ENCODE measurements at places on chromosomes 1 and 21.

DNA sequence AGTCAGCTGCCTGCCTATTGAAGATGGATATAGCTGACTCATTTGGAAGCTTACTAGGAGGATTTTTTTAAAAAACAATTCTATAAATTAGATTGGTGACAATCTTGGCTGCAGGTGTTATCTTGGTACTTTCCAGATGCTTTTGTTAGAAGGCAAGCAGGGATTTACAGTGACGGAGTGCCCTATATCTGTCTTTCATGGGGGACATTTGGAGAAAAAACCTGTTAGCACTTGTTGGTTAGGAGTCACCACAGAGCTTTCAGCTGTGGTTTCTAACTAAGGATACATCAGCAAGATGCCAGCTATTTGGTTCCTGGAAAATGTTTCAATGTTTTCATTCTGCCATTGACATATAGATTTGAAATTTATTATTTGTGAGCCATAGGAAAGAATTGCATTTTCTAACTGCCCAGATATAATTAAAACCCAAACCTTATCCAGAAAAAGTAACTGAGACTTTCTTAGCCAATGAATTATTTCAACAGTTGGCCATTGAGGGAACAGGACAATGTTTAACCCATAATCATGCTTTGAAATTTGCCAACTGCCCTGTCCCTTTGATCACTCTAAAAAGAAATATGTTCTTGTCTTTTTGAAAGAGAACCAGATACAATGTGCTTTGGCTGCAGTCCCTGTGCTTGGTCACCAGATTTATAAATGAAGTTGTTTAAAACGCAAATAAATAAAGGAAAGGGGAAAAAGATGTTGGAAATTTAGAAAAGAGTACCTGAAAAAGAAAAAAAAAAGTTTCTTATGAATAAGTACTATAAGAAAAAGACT lies 761.0 kb upstream of the CXADR start:
- no peak for DNase-seq

DNA sequence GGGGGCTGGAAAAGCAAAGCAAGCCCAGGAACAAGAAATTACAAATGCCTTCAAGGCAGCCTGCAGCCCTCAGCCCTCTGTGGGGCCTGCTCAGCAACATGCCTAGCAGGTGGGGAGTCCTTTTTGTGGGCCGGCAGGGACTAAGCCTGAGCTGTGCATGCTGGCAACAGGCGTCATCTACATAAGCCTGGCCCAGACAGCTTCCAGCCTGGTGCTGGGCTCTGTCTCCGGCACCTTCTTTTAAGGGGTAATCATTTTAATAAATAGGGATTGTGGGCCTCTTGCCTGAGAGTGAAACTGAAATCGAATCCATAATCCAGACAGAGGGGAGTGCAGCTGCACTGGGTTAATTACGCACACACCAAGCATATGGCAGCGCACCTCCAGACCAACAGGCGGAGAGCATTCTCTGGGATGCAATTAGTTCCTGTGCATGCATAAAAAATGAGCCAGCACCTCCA lies 96.6 kb downstream of the DDX20 start:
- no peak for DNase-seq

GRCh38 chr1:16612332-16613172 lies 812 bp downstream of the NBPF1 start:
- DNase-seq, result peak; percentile 58

- DNase-seq, result no peak
Observed at GRCh38 chr1:185727726-185728125, 6.5 kb upstream of the HMCN1 start.

GRCh38 chr1:12591267-12591938 lies 26.6 kb downstream of the DHRS3 start:
- no peak for DNase-seq

DNA sequence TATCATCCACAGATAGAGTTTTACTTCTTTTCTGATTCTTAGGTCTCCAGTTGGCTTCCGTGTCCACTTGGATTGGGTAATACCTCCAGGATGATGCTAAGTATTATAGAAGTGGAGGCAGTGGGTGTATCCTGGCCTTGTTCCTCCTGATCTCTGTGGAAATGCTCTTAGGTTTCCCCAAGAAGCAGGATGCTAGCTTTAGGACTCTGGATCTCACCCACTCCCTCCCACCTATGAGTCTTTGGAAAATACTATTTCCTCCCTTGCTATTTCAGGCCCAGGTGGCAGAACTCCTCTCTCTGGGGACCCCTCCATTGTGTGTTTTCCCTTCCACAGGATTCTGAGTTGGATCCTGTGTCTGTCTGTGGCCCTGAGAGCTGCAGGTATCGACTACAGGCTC lies 86.7 kb downstream of the SIM2 start:
- no peak for DNase-seq

DNA sequence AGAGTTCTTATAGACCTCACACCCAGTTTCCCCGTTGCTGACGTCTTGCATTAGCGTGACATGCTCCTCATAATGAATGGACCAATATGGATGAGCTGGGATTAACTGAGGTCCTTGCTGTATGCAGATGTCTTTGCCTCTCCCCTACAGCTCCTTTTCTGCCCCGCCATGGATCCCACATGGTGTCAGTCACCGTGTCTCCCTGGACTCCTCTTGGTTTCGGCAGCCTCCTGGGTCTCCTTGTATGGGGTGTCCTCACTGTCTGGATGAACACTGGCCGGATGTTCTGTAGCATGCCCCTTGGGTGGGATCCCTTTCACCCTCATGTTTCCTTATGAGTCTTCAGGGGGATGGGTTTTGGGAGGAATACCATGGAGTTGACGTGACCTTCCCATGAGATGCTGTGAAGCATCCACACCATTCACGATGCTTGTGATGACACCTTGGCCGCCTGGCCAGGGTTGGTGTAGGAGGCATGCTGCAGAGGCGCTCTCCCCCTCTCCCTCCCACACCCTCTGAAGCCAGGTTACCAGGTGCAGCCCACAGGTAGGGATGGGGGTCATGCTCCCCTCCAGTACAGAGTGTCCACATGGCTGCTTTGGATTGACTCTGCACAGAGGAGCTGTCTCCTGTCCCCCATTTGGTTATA lies 4.4 kb downstream of the GJC2 start:
- DNase-seq, result no peak

- DNase-seq, result no peak
Observed at GRCh38 chr1:40690771-40691537, 550 bp upstream of the NFYC start.

DNA sequence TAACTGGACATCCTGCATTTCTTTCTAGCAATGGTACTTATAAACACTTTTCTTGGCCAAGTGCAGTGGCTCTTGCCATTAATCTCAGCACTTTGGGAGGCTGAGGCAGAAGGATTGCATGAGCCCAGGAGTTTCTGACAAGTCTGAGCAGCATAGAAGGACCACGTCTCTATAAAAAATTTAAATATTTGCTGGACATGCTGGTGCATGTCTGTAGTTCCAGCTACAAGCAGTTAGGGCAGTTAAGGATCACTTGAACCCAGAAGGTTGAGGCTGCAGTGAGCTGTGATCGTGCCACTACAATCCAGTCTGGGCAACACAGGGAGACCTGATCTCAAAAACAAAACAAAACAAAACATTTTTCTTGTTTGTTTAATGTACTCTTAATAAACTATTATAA lies 434.0 kb downstream of the PLA2G4A start:
- no peak for DNase-seq

- no peak for DNase-seq
Observed at GRCh38 chr1:84247425-84248220, 53.9 kb upstream of the SAMD13 start.

- DNase-seq, result no peak
Observed at GRCh38 chr1:22325531-22326371, 125.9 kb upstream of the ZBTB40 start.

GRCh38 chr1:99265124-99265523 lies 832 bp downstream of the PLPPR4 start:
- DNase-seq, result no peak

DNA sequence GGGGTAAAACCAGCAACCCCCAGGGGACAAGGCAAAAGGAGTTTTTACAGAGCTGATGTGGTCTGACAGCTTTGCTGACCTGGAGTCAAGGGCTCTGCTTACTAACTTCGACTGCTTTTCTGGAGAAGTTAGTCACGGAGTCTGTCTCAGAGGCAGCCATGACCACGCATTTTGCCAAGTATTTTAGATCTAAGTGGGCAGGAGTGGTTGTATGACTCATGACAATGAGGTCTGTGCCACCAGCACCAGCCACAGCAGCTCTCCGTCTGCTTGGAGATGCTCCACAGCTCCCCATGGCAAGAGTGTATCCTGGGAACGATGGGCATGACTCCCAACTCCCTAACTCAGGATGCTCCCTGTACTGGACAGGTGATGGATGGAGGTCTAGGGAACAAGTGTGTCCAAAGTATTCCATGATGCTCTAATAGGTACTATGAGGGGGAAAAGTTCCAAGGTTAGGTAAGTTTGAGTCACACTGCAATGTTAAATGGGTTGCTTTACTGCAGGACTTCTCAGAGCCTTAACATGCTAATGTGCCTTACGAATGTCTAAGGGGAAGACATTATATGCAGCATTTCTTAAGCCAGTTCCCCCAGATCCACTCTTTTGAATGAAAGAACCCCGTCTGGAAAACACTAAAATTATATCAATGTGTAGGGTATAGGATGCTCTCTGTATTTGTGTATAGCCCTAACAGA lies 359.0 kb downstream of the HHAT start:
- DNase-seq, result no peak

DNA sequence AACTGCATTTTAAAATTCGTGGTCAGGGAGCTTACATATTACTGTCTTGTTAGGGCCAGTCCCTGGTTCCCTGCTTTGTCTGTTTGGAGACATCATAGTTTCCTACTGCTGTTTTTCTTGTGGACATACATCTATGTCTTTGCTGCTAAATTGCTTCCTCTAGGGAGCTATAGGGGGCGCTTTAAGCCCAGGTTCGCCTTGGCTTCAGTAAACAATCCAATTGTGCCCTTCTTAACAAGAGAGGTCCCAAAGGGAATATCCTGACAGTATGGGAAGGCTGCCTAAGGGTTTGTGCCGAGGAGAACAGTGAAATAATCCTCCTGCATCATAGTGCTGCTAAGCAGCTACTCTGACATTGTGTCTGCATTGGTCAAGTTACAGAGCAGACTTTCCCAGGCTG lies 112.5 kb downstream of the USH2A start:
- DNase-seq, result no peak

DNA sequence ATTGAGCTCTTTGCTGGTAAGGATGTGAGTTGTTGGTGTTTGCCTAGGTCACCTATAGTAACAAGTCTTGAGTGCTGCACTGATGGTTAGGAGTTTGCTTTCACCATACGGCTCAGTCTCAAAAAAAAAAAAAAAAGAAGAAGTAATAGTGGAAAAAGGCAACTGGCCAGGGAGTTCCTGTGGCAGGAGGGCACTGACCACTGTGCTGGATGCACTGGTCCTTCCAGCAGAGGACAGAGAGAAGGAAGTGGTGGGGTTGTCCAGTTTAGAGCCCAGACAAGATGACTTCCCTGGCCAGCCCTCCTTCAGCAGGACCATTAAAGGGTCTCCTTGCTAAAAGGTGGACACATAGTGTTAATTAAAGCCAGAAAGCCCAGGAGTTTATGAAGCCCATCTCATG lies 11.9 kb upstream of the PTCH2 start:
- DNase-seq, result no peak

GRCh38 chr1:18951416-18951815 lies 5.1 kb downstream of the IFFO2 start:
- no peak for DNase-seq

- DNase-seq, result no peak
Observed at GRCh38 chr1:34113887-34114286, 51.1 kb downstream of the CSMD2 start.

DNA sequence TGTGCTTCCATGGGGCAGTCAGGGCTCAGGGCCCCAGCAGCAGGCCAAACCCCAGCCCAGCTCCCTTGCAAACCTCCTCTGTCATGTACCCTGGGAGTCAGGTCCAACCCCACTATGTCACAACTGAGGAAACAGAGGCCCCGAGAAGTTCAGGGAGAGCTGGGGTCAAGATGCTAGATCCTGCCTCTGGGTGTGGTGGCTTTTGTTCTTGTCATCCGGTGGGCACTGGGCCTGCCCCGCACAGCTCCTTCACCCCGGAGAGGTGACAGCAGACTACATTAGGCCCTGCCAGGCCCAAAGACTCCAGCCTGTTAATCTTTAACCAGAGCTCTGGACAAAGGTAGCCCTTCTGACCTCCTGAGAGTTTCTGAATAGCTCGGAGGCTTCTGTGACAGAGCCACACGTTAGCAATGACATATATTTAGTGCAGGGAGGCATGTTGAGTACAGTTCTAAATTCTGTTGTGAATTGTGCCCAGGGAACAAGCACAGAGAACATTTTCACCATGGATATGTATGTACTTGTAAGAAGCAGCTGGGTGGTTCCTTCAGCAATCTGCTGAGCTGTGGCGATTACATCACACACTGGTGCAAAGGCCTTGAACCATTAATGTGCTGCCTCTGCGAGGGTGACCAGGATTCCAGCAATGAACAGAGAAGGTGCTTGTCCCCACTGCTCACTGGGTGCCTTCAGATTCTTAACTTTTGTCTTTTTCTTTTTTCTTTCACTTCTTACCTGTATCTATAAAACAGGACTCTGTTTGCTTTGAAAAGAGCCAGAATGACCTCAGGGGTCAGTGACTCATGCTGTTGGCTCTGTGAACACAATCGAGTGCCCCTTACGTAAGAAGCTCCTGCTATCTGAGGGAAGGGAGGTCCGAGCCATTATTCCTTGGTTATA lies 102.8 kb downstream of the RHOU start:
- no peak for DNase-seq

GRCh38 chr1:180151508-180151907 lies 3.2 kb upstream of the QSOX1 start:
- DNase-seq, result no peak

- DNase-seq, result no peak
Observed at GRCh38 chr1:27058966-27059669, 46.5 kb upstream of the TENT5B start.

GRCh38 chr1:231665101-231665500 lies 38.5 kb downstream of the DISC1 start:
- no peak for DNase-seq

DNA sequence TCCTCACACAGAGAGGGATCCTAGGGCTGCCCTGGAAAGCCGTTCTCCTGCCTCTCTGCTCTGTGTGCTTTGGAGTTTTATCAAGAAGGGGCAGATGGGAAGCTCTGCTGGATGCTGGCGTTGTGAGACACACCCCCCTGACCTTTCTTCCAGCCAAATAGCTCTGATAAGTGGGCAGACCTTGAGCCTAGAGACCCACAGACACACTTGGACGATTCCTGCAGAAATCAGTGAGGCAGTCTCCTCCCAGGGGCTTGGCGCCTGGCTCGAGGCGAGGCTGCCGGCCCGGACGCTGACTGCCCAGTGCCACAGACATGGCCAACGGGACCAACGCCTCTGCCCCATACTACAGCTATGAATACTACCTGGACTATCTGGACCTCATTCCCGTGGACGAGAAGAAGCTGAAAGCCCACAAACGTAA lies at the start of gene MRAP:
Gene MRAP (plus strand): TSS at position 198 of the 424 bp plus-strand sequence. CDS start 117 bp downstream, at position 315.
- DNase-seq, result no peak

Measured in activated T-cell treated with anti-CD3 and anti-CD28 coated beads, Interleukin-2, amount 50 U/mL, for 1 hour (primary cell).